Trophoblast cell (in vitro differentiated cells and primary cell): ENCODE measurements at places on chromosomes 16 and 17.
A peak's percentile ranks its signal among the peaks of the same experiment; 100 is the strongest.

DNA sequence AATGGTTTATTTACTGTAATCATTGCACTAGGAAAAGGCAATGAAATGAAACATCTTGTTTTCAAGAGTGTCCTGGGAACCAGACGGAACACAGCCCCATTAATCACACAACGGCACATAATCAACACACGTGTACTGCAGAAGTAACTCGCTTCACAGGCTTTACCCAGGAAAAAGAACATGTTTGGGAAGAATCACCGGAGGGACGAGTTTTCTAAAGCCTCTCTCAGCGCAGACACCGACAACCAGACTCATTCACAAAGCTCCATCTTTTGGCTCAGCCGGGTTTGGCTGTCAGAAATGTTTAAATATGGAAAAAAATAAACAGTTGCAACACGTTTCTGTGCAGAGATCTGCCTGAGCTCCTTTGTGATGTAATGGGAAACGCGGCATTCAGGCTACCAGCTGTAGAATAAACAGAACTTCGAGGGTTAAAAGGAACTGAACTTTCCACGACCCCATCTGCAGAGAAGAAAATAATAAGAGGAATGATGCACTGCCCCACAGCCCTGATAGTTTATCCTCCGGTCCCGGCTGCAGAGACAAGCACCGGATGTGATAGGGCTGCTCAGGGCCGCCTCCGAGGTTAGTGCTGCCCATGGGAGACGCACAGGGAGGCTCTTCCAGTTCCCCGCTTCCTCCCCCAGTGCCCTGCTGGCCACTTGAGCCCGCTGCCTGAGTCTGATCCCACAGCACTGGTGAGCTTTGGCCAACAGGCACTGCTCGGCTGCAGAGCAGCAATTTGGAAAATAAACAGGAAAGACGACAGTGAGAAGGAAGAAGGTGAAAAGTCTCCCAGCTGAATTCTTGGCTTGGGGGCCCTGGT is 119.8 kb downstream of the HIC1 start:
- no peak overlapping the region for H3K27ac ChIP-seq
- DNase-seq: no peak
- peaks cover 16% of the 10 kb centered on the region for H3K36me3 ChIP-seq
- H3K4me3 ChIP-seq: no peak overlapping the region
- peaks cover 7% of the 10 kb centered on the region for H3K4me1 ChIP-seq
- H3K27me3 ChIP-seq: no peaks in the 10 kb centered on the region

DNA sequence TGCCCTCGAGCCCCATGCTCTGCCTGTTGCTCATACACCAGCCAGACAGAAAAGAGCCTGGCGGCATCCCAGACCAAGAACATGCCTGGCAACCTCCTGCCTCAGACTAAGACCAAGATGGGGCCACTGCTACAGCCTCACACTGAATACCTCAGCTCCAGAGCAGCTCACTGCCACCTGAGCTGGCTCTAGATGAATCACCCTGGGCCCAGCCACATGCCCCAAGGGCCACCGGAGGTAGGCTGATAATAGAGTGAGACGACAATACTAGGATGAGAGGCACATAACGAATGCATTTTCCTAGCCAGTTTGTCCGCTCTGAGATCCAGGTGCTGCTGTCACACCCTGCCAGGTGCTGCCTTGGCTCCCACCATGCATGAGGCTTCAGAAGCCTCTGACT is 13.0 kb downstream of the PIP4K2B start:
- H3K27me3 ChIP-seq: no peaks in the 10 kb centered on the region
- peaks cover 6% of the 10 kb centered on the region for H3K4me1 ChIP-seq
- no peak overlapping the region for H3K4me3 ChIP-seq
- peaks cover 49% of the 10 kb centered on the region for H3K36me3 ChIP-seq
- H3K27ac ChIP-seq: no peak overlapping the region
- peak; percentile 17 for DNase-seq

GRCh38 chr16:85612191-85612800 is 826 bp upstream of the GSE1 start:
- no peaks in the 10 kb centered on the region for H3K36me3 ChIP-seq
- no peaks in the 10 kb centered on the region for H3K27me3 ChIP-seq
- peak; percentile 79 for DNase-seq

GRCh38 chr16:79012671-79013434 is 587.7 kb downstream of the MAF start:
- no peaks in the 10 kb centered on the region for H3K36me3 ChIP-seq
- DNase-seq: no peak

DNA sequence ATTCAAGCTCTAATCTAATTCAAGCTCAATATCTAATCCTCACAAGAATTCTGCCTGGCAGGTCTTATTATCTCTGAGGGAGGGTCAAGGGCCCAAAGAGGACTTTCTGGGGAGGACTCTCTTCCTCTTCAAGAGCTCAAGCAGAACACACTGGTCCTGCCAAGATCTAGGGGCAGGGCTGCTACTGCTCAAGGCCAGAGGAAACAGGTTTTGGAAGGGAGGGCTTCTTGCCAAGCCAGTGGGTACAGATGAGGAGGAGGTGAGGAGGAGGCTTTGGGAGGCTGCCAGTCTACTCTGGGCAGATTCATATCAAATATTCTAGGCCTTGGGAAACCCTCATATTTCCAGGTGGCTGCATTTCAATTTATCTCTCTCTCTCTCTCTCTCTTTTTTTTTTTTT is 51.8 kb upstream of the IL34 start:
- no peaks in the 10 kb centered on the region for H3K27me3 ChIP-seq
- no peaks in the 10 kb centered on the region for H3K4me1 ChIP-seq
- H3K27ac ChIP-seq: no peak overlapping the region
- no peaks in the 10 kb centered on the region for H3K36me3 ChIP-seq
- no peak overlapping the region for H3K4me3 ChIP-seq
- DNase-seq: no peak

- no peaks in the 10 kb centered on the region for H3K27me3 ChIP-seq
- DNase-seq: peak; percentile 54
- no peaks in the 10 kb centered on the region for H3K36me3 ChIP-seq
- H3K4me1 ChIP-seq: no peaks in the 10 kb centered on the region
- H3K27ac ChIP-seq: no peak overlapping the region
- no peak overlapping the region for H3K4me3 ChIP-seq
These were observed 675.3 kb downstream of the MAF start for GRCh38 chr16:78925083-78925767.

- peaks cover 9% of the 10 kb centered on the region for H3K4me1 ChIP-seq
- DNase-seq: peak; percentile 70
These were observed 688 bp downstream of the CRK start for GRCh38 chr17:1455291-1455796.

GRCh38 chr17:75665981-75666380 is 973 bp downstream of the RECQL5 start:
- peaks cover 5% of the 10 kb centered on the region for H3K4me1 ChIP-seq
- no peaks in the 10 kb centered on the region for H3K27me3 ChIP-seq
- H3K27ac ChIP-seq: no peak overlapping the region
- no peak overlapping the region for H3K4me3 ChIP-seq

GRCh38 chr17:82083533-82084359 is 14.3 kb downstream of the FASN start:
- DNase-seq: no peak
- H3K27me3 ChIP-seq: no peaks in the 10 kb centered on the region

DNA sequence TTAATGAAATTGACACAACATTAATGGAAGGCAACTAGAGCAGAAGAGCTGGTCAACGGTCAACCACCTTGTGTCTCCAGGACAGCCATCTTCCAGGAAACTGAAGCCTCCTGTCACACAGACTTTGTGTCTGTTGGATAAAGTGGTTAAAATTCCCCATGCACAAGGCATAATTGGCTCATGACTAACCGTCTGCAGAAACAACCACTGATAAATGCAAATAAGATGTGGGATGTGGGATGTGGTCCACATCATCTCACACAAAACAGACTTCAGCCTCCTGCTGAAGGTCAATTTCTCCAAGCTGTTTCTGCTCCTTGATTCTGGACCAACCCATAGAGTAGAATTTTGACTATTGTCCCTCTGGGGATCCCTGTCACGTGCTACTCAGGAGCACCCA is 26.9 kb upstream of the XYLT1 start:
- H3K27me3 ChIP-seq: no peaks in the 10 kb centered on the region
- no peaks in the 10 kb centered on the region for H3K36me3 ChIP-seq
- peak; percentile 64 for DNase-seq
- H3K27ac ChIP-seq: no peak overlapping the region
- peaks cover 9% of the 10 kb centered on the region for H3K4me1 ChIP-seq
- H3K4me3 ChIP-seq: no peak overlapping the region

DNA sequence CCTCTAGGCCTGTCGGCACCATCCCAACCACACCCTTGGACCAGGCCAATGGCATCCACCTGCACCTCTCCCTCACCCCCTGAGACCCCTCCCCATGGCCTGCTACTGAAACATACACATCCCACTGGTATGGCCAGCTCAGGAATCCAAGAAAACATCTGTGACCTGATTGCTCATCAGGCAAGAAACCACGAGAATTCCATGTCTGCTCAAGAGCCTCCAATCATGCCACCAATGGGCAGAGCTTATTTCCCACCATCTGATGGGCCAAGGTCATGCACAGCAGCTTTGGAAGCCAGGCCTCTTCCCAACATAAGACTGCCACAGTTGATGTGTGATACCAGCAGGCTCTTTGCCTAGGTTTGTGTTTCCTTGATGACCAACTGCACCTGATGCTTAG is 190.1 kb downstream of the C16orf78 start:
- peaks cover 8% of the 10 kb centered on the region for H3K4me1 ChIP-seq
- H3K36me3 ChIP-seq: no peaks in the 10 kb centered on the region
- H3K27me3 ChIP-seq: no peaks in the 10 kb centered on the region
- no peak overlapping the region for H3K27ac ChIP-seq
- no peak for DNase-seq

GRCh38 chr17:72946696-72947095 is 145.8 kb downstream of the SLC39A11 start:
- no peak overlapping the region for H3K4me3 ChIP-seq
- H3K27me3 ChIP-seq: no peaks in the 10 kb centered on the region
- H3K36me3 ChIP-seq: no peaks in the 10 kb centered on the region
- DNase-seq: no peak
- H3K4me1 ChIP-seq: no peaks in the 10 kb centered on the region

- H3K4me1 ChIP-seq: peaks cover 4% of the 10 kb centered on the region
- H3K27me3 ChIP-seq: no peaks in the 10 kb centered on the region
- no peak overlapping the region for H3K27ac ChIP-seq
- H3K4me3 ChIP-seq: no peak overlapping the region
- no peak for DNase-seq
These were observed 3.9 kb downstream of the HIRIP3 start for GRCh38 chr16:29991571-29991904.

- peaks cover 22% of the 10 kb centered on the region for H3K4me1 ChIP-seq
- peak; percentile 79 for DNase-seq
- no peaks in the 10 kb centered on the region for H3K27me3 ChIP-seq
- H3K4me3 ChIP-seq: no peak overlapping the region
- no peak overlapping the region for H3K27ac ChIP-seq
These were observed 75.6 kb upstream of the PLCG2 start for GRCh38 chr16:81703177-81704155.

DNA sequence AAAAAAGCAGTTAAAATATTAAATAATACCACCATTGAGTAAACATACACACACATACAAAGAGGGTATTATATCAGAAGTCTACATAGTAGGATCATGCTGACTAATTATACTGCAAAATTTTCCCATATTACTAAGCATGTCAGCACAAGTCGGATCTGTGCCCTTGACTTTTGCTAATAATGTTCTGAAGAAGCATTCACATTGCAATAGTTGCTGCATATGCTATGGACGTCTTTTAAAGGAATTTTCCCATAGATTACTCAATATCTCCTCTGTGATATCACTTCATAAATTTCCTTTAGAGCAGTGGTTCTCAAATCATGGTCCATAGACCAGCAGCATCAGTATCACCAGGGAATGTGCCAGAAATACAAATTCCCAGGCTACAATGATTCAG is 110.9 kb upstream of the NUDT7 start:
- H3K4me3 ChIP-seq: no peak overlapping the region
- DNase-seq: peak; percentile 57
- no peaks in the 10 kb centered on the region for H3K27me3 ChIP-seq
